Adipocyte (in vitro differentiated cells): ENCODE measurements at places on chromosomes 3 and 15.

- no peak for DNase-seq
These were observed 169.3 kb upstream of the TRIM42 start for GRCh38 chr3:140508550-140508949.

- no peak for DNase-seq
These were observed 7.3 kb downstream of the CCR5AS start for GRCh38 chr3:46399557-46399956.

GRCh38 chr15:31402003-31402402, 75.4 kb downstream of the KLF13 start:
- DNase-seq = no peak

- DNase-seq = peak; percentile 83
These were observed 185.1 kb upstream of the TGFBR2 start for GRCh38 chr3:30421266-30421665.

DNA sequence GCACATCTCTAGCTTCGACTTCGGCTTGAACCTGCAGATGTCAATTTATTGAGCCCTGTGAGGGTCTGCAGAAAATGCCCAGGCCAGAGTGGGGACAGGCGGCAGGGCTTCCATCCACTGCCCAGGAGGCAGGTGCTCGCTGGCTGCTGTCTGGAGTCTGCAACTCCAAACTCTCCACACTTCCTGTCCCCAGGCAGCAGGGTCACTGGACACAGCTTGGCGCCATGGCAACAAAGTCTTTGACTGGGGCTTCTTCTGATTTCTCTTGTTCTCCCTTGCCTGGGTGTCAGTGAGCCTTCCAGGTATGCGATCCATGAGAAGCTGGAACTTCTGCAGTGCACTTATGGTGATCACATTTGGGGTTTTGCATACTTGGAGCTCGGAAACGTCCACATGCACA, 33.5 kb downstream of the SV2B start:
- no peak for DNase-seq

GRCh38 chr15:92075764-92076163, 222.3 kb downstream of the SLCO3A1 start:
- DNase-seq = no peak

DNA sequence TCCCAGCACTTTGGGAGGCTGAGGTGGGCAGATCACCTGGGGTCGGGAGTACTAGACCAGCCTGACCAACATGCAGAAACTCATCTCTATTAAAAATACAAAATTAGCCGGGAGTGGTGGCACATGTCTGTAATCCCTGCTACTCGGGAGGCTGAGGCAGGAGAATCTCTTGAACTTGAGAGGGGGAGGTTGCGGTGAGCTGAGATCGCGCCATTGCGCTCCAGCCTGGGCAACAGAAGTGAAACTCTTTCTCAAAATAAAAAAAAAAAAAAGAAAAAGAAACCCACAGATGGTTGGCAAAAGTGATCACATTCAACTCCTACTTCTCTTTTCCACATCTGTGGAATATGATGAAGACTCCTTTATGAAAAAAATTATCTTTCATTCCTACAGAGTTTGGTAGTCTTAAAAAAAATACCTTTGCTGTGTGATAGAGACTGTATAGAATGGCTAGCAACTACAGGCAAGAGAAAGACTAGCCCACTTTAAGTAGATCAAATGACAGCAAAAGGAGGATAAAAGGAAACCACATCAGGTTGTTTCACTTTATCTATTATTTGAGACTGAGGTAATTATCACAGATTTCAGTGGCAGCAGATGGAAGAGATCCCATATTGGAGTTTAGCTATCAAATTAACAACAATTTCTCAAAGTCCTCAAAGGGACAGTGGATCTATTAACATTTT, 172.9 kb upstream of the TSPAN3 start:
- DNase-seq = no peak

- no peak for DNase-seq
These were observed 3.8 kb upstream of the ABHD5 start for GRCh38 chr3:43686700-43687498.

DNA sequence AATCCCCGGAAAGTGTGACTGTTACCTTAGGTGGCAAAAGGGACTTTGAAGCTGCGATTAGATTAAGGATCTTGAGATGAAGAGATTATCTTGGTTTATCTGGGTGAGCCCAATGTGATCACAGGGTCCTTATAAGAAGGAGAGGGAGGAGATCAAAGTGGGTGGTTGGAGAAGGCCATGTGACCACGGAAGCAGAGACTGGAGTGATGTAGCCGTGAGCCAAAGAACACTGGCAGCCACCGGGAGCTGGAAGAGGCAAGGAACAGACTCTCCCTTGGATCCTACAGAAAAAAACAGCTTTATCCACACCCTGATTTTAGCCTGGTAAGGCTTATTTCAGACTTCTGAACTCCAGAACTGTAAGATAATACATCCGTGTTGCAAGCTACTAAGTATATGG, 29.9 kb downstream of the CRABP1 start:
- DNase-seq = no peak

DNA sequence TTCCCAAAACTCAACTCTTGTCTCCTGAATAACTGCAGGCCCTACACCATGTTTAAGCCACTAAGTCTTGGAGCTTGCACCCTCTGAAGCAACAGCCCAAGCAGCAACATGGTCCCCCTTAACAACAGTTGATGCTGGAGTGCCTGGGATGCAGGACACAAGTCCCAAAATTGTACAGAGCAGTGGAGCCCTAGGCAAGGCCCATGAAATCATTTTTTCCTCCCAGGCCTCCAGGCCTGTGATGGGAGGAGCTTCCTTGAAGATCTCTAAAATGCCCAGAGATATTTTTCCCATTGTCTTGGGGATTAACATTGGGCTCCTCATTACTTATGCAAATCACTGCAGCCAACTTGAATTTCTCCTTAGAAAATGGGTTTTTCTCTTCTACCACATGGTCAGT, 311.9 kb upstream of the EPHA3 start:
- no peak for DNase-seq

DNA sequence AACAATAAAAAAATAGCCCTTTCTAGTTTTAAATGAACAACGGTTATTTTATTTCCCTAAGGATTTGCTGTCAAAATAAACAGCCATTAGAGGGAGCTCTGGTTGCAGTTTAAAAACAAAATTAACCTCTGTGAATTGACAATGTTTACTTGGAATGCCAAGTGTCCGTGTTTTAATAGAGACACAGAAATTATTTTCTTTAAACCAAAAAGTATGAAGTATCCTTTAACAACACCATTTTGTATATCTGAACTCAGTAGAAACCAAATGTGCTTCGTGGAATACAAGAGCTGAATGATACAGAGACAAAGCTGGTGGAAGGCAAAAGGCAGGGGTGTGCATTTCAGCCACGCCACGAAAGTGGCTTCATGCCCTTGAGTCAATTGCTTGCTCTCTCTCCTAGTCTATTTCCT, 74.4 kb downstream of the MOBP start:
- peak; percentile 74 for DNase-seq

DNA sequence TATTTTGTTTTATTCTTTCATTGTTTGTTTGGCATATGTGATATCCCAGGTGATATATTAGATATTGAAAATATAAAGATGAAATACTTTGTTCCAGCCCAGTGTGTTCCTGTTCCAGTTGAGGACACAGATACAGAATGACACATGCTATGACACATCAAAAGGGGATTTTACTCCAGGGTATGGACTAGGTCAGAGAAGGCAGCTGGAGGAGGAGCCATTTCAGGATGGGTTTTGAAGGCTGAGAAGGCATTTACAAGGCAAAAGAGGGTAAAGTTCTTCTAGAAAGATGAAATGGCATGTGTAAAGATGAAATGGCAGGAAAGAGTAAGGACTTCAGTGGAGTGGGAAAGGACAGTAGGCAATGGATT, 163.8 kb downstream of the ZIC1 start:
- DNase-seq = no peak

- no peak for DNase-seq
These were observed 185.2 kb downstream of the ATP10A start for GRCh38 chr15:25677719-25678499.

DNA sequence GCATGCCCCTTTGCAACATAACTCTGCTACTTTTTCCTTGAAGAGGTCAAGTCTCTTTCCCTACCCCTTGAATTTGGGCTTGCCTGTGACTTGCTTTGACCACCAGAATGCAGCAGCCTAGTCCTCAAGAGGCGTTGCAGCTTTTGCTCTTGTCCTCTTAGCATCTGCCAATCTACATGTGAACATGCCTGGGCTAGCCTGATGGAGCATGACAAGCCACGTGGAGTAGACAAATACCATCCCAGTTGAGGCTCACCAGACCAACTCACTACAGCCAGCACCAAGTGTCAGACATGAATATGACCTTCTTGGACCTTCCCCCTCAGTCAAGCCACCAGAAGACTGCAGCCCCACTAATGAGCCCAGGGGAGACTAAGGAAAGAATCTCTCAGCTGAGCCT, 32.9 kb downstream of the AMOTL2 start:
- DNase-seq = no peak

DNA sequence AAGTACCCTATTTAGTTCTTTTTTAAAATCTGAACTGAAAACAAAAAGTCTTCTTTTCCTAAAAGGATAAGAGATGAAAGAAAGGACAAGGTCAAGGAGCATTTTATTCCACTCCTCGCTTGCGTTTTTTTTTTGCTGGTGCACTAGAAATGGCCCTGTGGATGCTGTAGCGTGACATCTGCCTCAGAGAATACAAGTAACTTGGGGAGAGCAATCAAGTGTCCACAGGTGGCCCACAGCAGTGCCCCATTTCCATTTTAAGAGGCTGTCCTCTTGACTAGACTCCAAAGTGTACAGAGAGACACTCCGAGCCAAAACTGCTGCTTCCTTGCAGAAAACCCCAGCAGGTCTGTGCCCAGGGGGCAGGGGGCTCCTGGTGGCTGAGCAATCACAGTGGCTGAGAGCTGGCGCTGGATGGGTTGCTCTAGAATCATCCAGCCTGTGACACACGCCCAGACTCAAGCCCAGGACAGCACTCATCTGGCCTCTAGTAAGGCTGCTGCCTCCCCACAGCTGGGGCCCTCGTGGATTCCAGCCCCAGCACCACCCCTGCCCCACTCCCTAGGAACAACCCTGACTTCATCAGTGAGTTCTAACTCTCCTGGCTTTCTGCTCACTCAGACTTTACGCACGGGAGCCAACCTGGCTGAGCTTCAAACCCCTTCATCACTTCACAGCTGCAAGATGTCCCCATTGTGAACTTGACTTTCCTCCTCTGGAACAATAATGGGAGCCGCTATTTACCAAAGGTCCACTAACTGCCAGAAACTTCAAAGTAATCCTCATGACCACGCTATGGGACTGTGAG, 71.1 kb upstream of the SPATA12 start:
- no peak for DNase-seq

DNA sequence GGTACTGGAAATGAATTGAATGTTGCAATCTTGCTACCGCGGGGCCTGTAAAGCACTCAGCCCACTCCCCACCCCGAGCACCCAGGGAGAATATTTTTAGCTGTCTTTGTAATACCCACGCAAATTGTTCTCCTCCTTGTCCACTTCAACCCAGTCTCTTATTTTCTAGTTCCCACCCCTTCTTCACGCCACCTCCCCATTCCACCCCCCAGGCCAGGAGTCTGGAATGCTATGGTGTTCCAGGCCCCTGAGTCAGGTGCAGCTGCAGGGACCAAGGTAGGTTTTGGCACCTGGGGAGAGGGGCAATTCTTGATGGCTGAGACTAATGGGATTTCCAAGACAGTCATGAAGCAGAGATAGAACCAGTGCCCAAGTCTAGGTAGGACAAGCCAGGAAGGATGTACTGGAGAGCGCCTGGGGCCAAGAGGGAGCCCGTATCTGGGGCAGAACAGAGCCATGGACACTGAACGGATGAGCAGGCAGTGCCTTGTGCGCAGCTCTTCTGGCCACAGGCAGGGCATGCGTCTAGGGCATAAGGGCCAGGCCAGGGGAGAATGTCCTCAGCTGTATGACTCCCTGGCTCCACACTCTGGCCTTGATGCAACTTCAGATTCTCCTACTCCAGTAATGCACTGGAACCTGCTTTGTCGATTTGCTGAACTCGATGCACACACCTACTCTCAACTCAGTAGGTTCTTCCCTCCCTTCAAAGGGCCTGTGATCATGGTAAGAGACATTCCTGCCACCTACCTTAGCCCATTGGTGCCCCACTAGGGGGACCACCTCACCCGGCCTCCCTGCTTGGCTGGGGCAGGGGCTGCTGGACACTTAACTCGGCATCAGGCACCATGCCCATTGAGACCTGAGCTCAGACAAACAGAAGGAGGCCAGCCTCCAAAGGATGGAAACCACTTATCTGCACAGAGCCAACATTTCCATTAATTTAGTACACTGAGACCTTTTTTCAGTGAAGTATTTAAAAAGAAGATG, 34.6 kb upstream of the MAGEF1 start:
- DNase-seq = no peak

DNA sequence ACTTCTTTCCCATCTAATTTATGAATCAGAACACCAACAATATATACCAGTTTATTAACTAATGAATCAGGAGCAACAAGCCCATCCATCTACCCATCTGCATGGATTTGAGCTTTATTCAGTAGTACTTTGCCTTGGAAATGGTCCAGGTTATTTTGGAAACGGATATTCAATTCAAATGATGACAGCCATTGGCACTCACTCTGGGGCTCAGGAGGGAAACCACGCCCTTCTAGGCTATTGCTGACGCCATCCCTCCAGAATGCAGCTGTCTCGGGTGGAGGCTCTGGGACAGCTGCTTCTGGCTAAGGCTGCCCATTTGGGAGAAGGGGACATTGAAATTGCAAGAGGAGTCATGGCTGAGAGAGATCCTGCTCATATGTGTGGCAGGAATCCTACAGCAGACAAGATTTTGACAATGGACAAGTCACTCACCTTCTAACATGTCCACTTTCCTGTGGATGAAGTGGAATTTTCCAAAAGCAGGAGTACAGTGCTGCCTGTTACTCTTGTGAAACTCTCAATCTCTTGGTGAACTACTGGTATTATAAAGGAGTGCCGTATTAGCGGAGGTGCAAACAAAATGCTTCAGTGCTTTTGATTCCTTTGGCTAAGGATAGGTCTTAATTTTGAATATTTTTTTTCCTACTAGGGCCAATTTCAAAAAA, 29.3 kb upstream of the TRAK1 start:
- peak; percentile 95 for DNase-seq

DNA sequence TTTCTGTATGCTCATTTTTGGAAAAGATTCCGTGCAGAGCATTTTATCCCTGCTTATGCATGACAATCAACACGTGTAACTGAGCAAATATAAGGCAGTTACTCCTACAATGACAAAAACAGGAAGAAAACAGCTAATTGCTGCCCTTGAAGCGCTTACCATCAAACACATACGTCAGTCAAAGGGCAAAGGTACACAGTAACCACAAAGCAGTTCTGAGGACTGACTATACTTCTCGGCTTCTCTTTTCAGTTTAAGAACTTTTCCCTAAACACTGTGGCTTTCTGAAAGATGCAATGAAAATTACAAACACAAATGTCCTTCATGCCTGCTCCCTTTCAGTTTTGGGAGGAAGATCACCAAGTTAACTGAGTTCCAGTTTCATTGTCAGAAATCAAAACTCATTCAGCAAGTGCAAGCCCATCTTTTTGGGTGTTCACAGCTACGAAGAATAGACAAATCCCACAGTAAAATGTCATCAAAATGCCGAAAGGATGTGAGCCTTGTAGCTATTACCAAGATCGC, 602.8 kb downstream of the FOXP1 start:
- no peak for DNase-seq
